H4 (cell line): ENCODE measurements at places on chromosomes 7 and 10. TPM values are rescaled to one million over a fixed set of nuclear protein-coding genes. Genes with fewer than 3 reads are reported as not detected.
A peak's percentile ranks its signal among the peaks of the same experiment; 100 is the strongest.

Gene HOXA10
- 2.0 and 6.1 TPM in 2 replicates for total RNA-seq

Gene MAGI2
- total RNA-seq, result 1.1 and 1.8 TPM in 2 replicates

Gene SNX8
- 27.7 and 40.2 TPM in 2 replicates for total RNA-seq

Gene COL28A1
- total RNA-seq, result not detected in 2 replicates

Gene PNLIPRP2
- total RNA-seq, result not detected in 2 replicates

Gene DYNC1I1
- 6.2 and 6.5 TPM in 2 replicates for total RNA-seq

Gene CLCN1
- not detected in 2 replicates for total RNA-seq

Gene TDRD1
- not detected in 2 replicates for total RNA-seq

Gene CPXM2
- total RNA-seq, result not detected in 2 replicates

Gene HNRNPF
- 238 and 256 TPM in 2 replicates for total RNA-seq

Gene HOXA5
- 3.6 and 8.0 TPM in 2 replicates for total RNA-seq

Gene OPN4
- 0.02 and 0.35 TPM in 2 replicates for total RNA-seq

Gene IFIT1B
- 0.12 TPM in 1 of 2 replicates, not detected in the other for total RNA-seq

- no peak for DNase-seq
Observed at GRCh38 chr10:129969184-129969910, 5.3 kb upstream of the EBF3 start.

- DNase-seq, result no peak
Observed at GRCh38 chr7:95863-96260, 96.5 kb upstream of the FAM20C start.

- peak; percentile 86 for DNase-seq
Observed at GRCh38 chr7:73717991-73718405, 1.5 kb downstream of the STX1A start.

DNA sequence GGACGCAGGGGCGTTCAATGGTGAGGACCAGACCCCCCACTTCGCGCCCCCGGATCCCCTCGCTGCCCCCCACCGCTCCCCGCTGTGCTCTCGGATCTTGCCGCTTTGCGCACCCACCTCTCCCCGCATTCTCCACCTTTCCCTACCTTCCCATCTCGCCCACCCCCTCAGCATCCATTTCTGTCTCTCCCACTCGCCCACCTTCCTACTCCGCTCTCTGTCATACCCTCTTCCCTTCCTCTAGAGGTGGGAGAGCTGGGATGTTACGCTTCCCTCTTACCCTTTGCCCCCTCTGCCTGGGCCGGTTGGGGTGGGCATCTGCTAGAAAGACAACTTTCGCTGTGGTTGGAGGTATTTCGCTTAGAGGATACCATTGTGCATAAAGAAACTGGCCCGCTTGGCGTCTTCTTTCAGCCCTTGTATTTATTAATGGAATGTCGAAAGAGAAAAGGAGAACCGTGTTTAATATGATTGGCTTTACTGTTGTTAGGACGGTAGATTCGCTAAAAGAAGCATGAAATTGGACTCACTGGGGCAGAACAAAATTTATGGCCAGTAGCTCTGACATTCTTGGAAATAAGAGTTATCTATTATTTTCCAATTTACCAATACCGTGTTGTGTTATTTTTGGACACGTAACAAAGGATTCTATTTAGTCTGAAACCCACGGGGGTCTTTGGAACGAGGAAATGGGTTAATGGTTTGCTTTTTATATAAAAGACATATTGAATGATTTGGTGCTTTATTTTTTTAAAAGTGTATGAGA, 873 bp downstream of the PRKAR2B start:
- DNase-seq, result no peak

DNA sequence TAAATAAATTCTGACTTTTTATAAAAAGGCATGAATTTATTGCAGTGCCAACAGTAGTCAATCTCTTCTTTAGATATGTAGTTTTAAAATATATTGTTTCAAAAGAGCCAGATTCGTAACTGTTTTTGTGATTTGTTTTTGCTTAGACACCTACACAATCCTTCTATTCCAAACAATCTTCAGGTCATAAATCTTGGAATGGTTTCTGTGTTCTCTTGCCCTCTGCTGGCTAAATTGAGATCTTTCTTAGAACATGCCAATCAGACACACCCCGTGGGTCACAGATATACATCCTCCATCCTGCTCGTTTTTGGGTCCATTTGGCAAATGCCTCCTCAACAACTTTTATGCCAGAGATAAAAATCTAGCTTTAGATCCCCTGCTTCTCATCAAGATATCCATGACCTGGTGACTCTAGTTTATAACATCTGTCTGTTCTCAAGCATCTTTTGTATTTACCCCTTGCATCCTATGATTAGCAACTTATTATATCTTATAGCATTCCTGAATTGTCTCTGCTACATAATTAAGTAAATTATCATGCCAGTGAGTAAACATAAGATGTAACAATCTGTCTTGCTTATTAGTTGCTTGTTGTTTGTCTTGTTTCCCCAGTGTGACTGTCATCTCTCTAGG, 35.3 kb upstream of the IFRD1 start:
- peak; percentile 54 for DNase-seq

- no peak for DNase-seq
Observed at GRCh38 chr10:22710139-22710745, 4.1 kb downstream of the PIP4K2A start.

GRCh38 chr10:18419945-18420344, 231.4 kb downstream of the NSUN6 start:
- no peak for DNase-seq

- DNase-seq, result no peak
Observed at GRCh38 chr7:13793926-13794325, 195.5 kb downstream of the ETV1 start.

- no peak for DNase-seq
Observed at GRCh38 chr10:116124777-116125176, 148.2 kb downstream of the GFRA1 start.

DNA sequence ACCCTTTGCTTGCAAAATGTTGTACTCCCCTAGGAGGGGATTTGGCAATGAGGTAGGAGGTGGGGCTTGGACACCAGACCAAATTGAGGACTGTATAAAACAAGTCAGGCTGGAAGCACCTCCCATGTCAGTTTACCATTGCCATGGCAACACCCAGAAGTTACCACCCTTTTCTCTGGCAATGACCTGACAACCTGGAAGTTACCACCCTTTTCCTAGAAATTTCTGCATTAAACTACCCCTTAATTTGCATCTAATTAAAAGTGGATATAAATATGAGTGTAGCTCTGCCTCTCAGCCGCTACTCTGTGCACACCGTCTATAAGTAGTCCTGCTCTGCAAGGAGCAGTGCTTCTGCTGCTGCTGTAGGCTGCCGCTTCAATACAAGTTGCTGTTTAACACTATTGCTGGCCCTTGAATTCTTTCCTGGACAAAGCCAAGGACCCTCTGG, 7.8 kb upstream of the BLNK start:
- DNase-seq, result no peak

GRCh38 chr7:105849122-105849855, 27.1 kb downstream of the ATXN7L1 start:
- no peak for DNase-seq

DNA sequence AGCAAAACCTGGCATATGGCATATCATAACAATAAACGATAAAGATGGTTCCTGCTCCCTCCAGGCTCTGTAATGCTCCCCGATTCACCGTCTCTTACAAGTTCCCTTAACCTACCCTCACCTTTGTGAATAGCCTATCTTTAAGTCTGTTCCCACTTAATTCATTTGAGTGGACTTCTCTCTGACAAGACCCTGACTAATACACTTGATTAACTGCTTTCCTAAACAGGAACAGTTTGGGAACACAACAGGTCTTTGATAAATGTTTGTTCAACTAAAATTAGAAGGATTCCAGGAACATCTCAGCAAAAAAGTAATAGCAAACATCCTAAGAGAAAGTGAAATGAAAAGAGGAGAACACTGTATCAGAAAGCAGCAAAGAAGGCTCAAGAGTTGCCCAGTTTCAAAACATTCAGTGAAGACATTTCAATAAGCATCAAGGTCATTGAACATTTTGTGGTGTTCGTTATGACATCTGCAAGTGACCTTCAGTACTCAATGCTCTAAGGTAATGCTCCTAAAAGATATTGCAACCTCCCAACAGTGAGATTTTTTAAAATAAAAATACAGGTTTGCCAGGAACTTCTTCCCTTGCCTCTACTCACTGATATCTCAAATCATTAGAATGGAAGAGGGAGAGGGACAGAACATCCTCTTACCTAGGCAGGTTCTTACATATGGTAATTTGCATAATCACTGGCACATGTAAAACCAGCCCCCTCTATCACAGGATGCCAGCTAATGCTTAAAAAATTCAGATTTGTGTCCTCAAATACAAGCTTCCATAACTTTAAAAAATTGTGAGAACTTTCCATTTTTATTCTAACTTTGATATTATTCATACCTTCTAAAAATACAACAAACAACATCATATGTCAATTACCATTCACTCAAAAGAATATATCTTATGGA, 11.4 kb upstream of the ARHGAP12 start:
- DNase-seq, result no peak

GRCh38 chr7:15068324-15068723, 165.8 kb upstream of the DGKB start:
- DNase-seq, result no peak

DNA sequence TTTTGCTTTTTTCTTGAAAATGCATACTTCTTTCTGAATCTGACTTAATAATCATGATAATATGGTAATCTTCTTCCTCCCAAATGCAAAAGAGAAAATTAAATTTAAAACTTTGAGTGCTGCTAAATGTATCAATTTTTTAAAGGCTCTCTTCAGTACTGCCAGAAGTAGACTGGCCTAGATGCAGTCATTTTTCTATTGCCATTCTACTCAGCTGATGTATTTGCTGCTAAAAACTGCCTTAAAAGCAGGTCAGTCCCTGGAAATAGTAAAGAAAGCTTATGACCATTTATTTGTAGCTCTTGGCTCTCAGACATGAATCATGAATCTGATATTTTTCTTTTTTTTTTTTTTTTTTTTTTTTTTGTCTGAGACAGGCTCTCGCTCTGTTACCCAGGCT, 28.5 kb downstream of the NAPEPLD start:
- no peak for DNase-seq

DNA sequence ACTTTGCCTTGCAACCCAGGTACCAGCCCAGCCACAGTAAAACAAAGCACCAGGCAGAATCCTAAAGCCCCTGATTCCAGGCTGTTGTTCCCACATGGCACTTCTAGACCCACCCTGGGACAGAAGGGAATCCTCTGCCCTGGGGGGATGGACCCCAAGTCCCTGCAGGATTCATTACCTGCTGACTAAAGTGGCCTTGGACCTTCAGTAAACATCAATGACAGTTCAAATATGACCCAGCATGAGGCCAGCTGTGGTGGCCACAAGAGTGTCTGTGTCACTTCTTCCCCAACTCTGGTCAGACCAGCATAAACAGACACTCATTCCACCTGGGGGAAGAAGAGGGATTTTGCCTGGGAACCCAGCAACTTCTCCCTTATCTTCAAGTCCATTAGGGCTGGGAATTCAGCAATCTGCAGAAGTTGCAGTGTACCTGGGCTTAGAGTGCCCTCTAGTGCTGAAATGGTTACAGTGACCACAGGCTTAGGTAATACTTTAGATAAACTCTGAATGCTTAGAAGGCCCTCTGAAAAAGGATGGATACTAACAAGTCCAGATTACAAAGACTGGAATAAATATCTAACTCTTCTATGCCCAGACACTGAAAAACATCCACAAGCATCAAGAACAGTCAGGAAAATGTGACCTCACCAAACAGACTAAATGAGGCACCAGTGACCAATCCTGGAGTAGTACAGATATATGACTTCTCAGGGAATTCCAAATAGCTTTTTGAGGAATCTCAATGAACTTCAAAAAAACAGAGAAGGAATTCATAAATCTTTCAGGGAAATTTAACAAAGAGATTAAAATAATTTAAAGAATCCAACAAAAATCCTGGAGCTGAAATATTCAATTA, 108.5 kb upstream of the TMEM168 start:
- peak; percentile 68 for DNase-seq

DNA sequence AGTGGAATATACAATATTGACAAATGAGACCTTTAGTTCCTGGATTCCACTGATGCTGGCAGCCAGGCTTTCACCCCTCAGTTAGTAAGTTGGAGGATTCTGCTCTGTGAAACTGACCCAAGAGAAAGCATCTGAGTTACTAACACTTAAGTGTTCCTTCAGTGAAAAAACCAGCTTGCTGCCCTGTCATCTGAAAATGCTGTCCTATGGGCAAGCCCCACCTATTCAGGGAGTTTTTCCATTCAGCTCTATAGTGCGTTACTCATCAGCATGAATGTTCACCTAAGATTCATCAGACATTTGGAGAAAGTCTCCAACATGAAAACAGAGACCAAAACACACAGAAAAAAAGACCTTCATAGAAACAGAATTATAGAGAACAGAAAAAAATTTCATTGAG, 37.9 kb downstream of the PRPF18 start:
- no peak for DNase-seq

- DNase-seq, result no peak
Observed at GRCh38 chr7:18167815-18168214, 140.2 kb upstream of the PRPS1L1 start.

- DNase-seq, result no peak
Observed at GRCh38 chr10:8255301-8255700, 200.8 kb downstream of the GATA3 start.

DNA sequence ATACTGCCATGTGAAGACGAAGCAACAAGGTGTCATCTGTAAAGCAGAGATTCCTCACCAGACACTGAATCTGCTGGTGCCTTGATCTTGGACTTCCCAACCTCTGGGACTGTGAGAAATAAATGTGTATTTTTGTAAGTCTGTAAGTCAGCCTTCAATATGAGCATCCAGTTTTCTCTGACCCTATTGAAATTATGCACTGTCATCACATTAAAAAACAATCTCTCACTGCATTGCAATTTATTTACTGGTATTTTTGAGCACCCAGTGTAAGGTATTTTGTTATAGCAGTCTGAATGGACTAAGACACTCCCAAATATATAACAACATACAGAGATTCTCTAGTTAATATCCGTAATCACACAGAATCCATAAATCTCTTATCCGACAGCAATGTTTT, 77.5 kb upstream of the CDK6 start:
- DNase-seq, result no peak

- no peak for DNase-seq
Observed at GRCh38 chr10:102313221-102313896, 68.0 kb downstream of the GBF1 start.

DNA sequence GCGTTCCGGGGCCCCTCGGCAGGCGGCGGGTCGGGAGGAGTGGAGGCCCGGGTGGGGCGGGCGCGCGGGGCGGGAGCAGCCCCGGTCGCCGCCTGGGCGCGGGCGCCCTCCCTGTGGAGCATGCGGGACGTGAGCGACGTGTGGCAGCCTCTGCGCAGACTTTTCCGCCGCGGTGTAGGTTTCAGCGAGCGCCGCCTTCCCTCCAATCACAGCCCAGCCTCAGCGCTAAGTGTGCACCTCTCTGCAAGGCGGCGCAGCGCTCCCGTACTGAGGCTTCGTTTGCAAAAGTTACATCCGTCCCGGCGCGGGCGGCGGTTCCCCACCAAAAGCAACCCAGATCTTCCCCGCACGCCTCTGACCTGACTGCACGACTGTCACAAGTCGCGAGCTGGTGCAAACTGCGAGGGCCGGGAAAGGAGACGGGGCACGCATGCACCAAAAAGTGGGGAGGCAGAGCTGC, 1.2 kb upstream of the PFKFB3 start:
- no peak for DNase-seq

GRCh38 chr10:32891261-32891660, 66.8 kb downstream of the ITGB1 start:
- no peak for DNase-seq

GRCh38 chr7:47322731-47323130, 259.2 kb downstream of the TNS3 start:
- DNase-seq, result no peak
